ENCODE measurements at places on chromosomes 12 and 14.

GRCh38 chr12:55420307-55420962, 5.6 kb upstream of the OR6C76 start:
- DNase-seq = no peak

GRCh38 chr14:58584383-58584782, 53.4 kb upstream of the DACT1 start:
- no peak for DNase-seq

DNA sequence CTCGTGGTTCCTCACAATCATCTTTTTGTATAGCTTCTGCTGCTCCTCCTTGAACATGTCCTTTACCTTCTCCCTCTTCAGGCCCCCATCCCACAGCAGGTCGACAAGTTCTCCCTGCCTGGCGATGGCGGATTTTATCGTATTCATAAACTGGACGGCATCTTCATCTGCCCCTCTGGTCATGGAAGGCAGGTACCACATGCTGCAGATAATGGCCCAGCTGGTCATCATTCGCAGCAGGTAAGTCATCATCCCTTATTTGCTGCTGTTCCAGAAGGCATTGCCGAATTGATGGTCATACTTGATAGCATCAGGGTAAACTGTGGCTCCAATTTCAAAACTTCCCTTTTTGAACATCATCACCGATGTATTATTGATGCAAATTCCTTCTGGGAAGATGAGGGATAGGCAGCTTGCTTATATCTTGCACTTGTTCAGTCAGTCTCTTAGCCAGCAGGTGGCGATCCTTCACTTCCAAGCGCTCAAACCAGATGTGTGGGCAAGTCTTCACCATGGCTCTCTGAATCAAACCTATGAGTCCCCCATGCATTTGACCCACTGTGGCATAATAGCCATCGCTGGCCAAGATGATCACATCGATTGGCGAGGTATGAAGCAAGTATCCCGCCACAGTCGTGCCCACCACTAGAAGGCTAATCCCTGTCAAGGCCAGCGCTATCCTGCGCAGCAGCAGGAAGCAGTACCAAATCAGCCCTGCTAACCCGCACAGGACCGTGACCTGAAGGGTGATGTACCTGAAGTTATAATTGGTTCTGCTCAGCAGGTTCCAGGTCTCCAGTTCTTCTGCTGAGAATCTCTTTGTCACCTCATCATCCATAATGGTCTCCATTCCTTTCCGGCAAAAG, 381.5 kb upstream of the STXBP6 start:
- DNase-seq = no peak

- no peak for DNase-seq
Measured at GRCh38 chr14:105851716-105852377, 325.5 kb downstream of the TMEM121 start.

DNA sequence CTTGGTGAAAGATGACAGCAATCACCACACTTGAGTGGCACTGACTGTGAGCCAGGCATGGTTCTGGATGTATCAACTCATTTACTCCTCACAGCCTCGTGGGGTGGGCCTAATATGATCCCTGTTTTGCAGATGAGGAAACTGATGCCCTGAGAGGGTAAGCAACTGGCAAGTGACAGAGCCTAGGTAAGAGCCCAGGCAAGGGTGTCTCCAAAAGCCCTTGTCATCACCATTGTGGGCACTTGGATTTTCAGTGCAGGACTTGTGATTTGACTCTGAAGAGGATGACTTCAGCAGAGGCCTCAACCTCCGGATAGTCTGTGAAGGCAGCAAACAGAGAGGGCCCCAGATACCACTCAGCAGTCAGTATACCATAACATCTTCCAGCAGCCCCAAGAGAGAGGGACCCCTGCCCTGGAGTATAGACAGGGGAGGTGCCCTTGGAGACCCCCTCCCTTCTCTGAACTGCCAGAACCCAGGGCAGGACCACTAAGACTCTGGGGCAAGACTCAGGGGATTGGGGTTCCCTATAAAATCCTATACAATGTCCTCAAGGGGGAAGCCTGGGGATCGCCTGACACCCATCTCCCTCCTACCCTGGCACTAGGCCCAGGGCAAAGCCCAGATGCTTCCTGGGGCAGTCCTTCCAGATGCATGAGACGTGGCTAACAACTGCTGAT, 7.1 kb upstream of the KRT5 start:
- DNase-seq = no peak

- no peak for DNase-seq
Measured at GRCh38 chr14:98769326-98769725, 502.7 kb downstream of the BCL11B start.

DNA sequence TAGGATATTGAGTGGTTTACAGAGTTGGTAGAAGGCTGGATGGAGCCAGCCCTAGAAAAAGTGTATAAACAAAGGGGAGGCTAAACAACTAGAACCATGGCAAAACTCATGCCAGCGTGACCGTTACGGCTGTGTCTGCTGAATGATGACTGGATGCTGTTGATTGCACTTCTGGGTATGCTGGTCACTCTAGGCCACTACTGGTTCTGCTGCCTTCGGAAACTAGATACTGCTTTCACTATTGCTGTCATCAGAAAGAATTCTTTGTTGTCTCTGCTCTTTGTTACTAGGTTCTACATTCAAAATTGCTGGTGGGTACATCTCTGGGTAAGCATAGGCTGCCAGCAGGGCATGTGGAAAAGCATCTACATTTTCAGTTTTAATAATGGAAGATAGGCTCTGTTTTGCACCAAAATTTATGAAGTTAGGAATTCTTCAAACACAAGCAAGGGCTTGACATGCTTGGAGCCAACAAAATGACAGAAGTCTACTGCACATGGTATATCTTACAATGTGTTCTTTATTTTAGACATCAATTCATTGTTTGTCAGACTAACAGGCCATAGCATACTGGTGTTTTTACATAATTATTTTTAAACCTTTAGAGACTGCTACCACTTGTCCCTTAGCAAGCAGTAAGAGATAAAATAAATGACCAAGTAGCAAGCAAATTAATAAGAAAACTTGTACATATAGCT, 15.4 kb downstream of the MON2 start:
- no peak for DNase-seq

DNA sequence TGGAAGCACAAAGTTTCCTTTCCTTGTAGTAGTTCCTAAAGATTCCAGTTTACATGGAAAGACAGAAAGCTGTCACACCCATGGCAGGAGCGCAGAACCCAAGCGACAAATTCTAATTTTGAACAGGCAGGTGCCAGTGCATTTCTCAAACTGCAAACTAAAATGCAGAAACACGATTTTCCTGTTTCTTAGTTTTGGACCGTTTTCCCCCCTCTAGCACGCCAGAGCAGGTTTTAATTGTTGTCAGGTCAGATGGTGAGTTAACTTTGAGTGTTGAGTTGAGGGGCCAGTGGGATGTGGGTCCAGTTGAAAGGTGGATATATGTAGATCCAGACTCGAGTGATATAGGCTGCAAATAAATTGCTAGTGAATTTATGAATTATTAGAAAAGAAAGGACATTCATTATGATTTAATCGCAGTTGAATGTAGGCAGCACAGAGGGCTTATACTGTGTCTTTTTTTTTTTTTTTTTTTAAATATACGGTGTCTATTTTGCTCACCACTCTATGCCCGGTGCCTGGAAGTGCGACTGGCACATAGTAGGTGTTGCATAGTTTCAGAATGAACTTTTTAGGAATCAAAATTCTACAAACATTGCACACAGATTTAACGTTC, 909 bp upstream of the ETFBKMT start:
- no peak for DNase-seq

- DNase-seq = peak; percentile 9
Measured at GRCh38 chr12:68613209-68613904, 2.7 kb downstream of the RAP1B start.

DNA sequence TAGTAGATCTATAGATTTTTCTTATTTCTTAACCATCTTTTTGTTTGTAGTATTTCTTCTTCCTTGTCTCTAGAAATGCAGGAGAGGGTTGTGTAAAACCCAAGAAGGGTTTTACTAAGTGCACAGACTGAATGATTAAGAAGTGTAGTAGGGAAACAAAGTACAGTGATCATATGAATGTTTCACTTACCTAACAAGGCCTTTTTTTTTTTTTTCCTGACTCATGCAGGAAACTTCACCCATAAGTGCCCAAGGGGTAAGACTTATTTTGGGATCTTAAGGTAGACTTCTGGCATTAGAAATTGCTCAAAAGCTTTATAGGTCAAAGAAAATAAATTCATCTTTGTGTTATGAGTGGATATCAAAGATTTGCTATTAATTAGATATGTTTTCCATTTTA, 10.2 kb downstream of the SCN8A start:
- no peak for DNase-seq

DNA sequence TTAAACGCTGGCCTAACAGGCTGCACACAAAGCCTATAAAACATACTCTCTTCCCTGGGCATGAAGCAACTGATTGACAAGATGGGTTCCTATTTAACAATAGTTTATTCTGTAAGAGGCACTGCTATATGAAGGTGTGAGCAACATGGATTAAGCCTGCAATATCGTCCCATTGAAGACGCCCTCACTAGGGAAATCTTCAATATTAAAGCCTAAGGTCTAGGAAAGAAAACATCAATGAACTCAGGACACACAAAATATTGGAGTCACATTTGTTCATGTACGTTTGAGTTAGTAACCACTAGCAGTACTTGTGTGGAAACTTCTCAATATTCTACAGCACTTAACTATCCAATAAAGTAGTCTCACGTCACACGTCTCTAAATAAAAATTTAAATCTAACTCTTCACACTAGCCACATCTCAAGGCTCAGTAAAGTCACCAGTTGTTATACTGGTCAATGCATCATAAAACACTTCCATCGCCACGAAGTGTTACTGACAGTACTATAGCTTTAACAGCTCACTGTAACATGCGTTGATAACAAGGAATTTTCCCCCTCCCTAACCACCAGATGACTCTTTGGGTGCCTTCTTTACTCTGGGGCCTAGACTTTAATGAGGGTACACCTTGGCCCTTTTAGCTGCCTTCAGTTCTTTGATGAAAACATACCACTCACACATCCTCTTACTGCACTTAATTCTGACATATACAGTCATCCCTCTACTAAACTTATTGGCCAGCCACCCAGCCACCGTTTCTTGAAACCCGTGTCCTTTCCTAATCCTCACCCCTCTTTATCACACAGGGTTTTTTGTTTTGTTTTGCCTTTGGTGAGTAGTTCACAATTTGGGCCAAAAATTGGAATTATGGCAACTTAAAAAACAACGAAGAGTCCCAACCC, 50.1 kb upstream of the OR5AU1 start:
- no peak for DNase-seq

- peak; percentile 16 for DNase-seq
Measured at GRCh38 chr14:61537563-61538463, 157.5 kb upstream of the HIF1A start.

DNA sequence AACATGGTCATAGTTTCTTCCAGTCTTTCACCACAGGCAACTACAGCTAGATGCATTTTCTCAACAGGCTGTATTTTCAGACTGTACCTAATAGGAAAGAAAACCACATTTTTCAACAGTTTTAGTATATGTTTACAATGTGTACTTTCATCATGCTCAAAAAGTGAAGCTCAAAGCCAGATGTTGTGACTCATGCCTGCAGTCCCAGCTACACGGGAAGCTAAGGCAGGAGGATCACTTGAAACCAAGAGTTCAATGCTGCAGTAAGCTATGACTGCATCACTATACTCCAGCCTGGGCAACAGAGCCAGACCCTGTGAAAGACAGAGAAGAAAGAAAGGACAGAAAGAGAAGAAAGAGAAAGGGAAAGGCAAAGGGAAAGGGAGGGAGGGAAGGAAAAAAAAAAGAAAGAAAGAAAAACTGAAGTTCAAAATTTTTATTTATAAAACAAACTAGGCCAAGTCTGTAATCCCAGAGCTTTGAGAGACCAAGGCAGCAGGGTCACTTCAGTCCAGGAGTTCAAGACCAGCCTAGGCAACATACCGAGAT, 25.5 kb downstream of the GXYLT1 start:
- DNase-seq = no peak

GRCh38 chr14:104020471-104020870, 65.0 kb upstream of the ASPG start:
- DNase-seq = no peak

DNA sequence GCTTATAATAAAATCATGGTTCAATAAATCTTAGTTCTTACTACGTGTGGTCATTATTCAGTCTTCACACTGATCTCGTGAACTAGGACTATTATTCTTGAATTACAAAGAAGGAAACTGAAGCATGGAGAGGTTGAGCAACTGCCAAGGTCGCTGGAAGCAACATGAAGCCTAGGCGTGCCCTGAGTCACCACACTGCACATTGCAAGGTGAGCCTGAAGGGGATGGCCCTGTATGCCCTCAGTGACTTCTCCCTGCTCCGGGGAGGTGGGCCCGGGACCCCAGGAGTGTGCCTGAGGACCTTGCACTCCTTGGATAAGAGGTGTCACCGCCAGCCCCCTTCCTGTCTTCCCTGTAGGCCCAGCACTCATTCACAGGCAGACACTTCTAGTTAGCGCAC, 161.6 kb downstream of the CACNA1C start:
- no peak for DNase-seq

GRCh38 chr14:104770851-104771272, 17.9 kb downstream of the SIVA1 start:
- no peak for DNase-seq

DNA sequence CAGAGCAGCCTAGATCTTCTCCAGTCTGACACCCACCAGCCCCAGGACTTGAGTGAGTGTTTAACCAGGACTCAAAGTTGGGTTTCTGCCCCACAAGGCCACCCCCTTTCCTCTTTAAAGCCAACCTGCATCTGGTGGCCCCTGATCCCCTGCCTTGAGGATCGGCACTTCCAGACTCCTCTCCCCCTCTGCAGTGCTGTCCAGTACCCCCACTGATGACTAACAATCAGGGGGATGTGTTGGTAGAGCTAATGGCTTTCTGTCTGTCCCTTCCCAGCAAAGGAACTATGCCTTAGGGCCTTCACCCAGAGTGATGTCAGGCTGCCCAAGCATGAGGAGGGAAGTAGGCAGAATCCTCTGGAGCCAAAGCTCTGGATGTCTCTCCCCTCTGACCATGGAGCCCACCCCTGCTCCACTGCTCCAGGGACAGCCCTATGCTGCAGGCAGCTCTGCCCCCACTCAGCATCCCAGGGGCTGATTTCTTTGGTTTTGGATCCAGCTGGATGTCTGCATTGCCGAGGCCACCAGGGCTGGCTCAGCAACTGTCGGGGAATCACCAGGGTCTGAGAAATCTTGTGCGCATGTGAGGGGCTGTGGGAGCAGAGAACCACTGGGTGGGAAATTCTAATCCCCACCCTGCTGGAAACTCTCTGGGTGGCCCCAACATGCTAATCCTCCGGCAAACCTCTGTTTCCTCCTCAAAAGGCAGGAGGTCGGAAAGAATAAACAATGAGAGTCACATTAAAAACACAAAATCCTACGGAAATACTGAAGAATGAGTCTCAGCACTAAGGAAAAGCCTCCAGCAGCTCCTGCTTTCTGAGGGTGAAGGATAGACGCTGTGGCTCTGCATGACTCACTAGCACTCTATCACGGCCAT, 42.9 kb downstream of the DAD1 start:
- DNase-seq = no peak

- no peak for DNase-seq
Measured at GRCh38 chr12:48967991-48968390, 3.5 kb downstream of the WNT10B start.

- no peak for DNase-seq
Measured at GRCh38 chr12:13088496-13088895, 15.0 kb downstream of the GSG1 start.
